ENCODE measurements at places on chromosomes 4 and X.

DNA sequence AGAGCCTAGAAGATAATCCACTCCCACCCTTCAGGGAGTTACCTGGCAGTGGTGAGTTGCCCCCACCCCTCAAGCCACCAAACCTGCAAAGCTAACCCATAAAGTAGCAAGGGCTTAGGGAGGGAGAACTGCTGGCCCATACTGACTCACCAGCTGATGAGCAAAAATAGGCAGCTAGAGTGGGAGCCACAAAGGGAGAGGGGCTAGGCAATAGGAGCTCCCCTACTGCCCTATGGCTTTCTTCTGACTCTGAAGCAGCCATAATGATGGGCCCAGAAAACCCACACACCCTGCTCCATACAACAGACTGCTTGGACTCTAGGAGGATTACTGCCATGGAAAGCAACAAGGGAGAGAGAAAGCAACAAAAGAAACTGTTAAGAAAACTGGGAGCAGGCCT is 8.0 kb downstream of the SNX12 start:
- no peak for DNase-seq

DNA sequence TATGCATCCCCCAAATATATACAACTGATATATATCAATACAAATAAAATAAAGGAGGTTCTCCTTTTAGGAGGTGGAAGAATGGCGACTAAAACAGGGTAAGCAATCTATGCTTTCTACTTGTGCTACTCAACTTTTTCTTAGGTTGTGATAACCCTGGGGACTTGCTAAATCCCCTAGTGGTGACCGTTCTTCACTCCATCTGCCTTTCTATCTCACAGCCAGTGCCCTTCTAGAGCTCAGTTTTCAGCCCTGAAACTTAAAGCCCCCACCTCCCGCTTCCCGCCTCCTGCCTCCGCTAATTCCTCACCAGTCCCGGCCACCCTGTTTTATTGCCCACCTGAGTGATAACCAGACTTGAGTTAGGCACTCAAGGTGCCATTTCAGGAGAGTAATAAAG is 15.5 kb upstream of the ESX1 start:
- DNase-seq: no peak

DNA sequence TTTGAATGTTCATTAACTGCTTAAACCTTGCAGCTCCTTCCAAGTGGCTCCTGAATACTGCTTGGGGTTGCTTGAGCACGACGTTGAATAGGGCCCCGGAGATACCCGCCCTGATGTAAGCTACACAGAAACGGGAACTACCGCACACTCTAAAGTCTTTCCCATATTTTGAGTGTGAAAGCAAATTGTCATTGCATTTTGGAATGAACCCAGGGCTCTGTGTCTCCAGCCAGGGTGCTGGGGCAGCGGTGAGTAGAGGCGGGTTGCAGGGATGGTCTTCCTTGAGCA is 59.4 kb upstream of the HELT start:
- no peak for DNase-seq

- DNase-seq: no peak
These were observed 77.9 kb downstream of the CXXC4 start for GRCh38 chr4:104416725-104417356.

GRCh38 chr4:91830681-91831395 is 472.9 kb upstream of the GRID2 start:
- no peak for DNase-seq

GRCh38 chr4:25253071-25253445 is 19.2 kb downstream of the PI4K2B start:
- DNase-seq: no peak

- no peak for DNase-seq
These were observed 181.7 kb upstream of the IGFBP7 start for GRCh38 chr4:57291911-57292310.

Data from suprapubic skin (tissue), 4 donors.